ENCODE measurements at places on chromosomes 6 and 20.

DNA sequence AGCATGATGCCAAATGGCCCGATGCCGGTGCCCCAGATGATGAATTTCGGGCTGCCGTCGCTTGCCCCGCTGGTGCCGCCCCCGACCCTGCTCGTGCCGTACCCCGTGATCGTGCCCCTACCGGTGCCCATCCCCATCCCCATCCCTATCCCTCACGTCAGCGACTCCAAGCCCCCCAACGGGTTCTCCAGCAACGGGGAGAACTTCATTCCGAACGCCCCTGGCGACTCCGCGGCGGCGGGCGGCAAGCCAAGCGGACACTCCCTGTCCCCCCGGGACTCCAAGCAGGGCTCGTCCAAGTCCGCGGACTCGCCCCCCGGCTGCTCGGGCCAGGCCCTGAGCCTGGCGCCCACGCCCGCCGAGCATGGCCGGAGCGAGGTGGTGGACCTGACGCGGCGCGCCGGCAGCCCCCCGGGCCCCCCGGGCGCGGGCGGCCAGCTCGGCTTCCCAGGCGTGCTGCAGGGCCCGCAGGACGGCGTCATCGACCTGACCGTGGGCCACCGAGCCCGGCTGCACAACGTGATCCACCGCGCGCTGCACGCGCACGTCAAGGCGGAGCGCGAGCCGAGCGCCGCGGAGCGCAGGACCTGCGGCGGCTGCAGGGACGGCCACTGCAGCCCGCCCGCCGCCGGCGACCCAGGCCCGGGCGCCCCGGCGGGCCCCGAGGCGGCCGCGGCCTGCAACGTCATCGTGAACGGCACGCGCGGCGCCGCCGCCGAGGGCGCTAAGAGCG lies 144.6 kb downstream of the SOBP start:
- no peak for DNase-seq

- DNase-seq, result peak; percentile 78
These were observed 6.5 kb upstream of the BCAS4 start for GRCh38 chr20:50788045-50788991.

DNA sequence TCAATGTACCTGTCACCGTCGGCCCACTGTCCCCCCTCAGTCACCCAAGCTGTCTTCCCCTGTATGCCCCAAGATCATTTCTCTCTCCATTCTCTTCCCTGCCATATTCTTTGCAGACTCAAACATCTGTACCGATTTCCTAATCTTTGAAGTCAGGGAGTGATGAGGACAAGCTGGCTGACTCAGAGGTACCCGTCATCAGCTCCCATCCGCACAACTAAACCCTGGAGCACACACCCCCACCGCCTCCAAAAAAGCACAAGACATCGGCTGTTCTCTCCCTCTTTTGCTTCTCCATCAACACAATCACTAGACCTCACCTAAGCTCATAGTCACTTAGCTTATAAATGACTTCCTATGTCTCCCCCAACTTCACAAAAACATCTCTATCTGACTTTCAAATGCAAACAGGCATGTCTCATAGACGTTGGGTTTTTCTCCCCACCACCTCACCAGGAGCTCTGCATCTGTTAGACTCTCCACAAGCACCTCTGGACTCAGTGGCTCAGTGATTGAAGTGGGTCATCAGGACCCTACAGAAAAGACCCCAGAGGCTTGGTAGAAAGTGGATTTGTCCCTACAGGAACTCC lies 11.5 kb upstream of the NFATC2 start:
- peak; percentile 79 for DNase-seq

DNA sequence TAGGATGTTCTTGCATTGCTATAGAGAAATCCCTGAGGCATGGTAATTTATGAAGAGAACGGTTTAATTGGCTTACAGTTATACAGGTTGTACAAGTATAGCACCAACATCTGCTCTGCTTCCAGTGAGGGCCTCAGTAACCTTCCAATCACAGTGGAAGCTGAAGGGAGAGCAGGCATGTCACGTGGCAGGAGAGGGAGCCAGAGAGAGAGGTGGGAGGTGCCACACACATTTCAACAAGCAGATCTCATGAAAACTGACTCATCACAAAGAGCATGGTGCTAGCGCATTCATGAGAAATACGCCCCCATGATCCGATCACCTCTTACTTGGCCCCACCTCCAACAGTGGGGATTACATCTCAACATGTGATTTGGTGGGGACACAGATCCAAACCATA lies 871.2 kb downstream of the TFAP2A start:
- no peak for DNase-seq

DNA sequence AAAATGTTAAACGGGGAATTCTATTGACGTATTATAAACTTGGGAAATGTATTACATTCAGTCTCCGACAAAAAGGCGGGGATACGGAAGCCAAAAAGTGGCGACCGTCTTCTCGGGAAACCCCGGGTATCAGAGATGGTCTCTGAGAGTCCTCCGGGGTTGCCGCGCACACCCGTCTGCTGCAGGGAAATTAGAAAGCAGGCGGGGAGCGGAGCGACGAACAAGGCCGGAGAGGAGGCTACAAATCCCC lies 1.5 kb downstream of the SALL4 start:
- DNase-seq, result no peak
